Neural crest cell (in vitro differentiated cells): ENCODE measurements at places on chromosomes 2 and 18.
A peak's percentile ranks its signal among the peaks of the same experiment; 100 is the strongest.

- DNase-seq: no peak
Measured at GRCh38 chr18:48536516-48536915, 2.3 kb upstream of the CTIF start.

DNA sequence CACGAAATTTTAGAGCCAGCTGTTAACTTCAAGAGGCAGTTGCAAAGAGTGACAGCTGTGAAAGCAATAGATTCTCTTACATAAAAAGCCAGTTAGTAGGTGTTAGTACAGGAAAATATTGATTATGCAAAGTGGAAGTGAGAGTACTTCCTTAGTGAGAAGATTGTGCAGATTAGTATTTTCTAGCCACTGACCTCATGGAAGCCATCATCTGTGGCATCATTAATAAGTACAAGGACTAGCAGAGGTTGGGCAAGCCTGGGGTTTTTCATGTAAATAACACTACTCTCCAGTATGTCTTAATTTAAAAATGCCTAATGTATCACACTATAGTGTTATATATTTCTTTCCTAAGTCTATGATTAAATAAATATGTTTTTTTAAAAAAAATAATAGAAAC is 166.2 kb upstream of the DTNA start:
- no peak for DNase-seq

DNA sequence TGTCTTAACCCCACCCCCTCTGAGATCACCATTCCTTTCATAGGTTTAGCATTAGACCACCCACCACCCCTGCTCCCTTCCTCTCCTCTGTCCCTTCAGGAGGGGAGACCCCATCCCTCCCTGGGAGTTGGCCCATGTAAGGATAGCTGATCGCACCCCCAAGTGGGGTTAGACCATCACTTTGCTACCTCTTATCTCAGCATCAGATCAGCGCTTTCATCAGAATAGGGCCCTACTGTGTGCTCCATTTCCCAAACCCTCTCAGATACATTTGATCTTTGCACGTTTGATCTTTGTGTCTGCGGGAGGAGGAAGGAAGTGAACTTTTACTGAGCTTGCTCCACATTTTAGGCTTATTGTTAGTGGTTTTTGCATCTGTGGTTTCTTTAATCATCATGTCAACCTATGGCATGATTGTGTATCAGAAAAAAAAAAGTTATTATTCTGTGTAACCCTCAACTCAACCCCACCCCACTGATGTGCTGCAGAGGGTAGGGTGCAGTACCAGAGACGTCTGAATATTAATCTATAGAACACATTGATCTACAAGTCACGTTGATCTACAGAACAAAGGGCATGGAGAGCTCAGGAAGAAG is 81.2 kb downstream of the PDCL3 start:
- no peak for DNase-seq

GRCh38 chr2:46650556-46651001 is 171.2 kb downstream of the TMEM247 start:
- DNase-seq: peak; percentile 70

DNA sequence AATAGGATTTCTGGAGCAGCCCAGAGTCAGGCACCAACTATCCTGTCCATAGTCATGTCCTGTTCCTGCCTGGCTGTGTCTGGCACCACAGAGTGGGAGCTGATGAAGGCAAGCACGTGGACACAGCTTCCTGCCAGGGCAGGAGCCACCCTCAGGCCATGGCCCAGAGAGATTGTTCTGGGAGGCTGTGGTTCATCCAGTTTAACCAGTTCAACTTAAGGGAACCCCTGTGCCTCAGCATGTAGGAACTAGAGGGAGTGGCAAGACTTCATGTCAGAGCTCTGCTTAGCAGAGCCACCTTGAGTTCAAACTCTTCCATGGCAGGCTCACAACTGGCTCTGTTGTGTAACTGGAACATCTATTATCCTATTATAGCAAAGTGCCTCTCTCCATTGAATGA is 73.2 kb upstream of the NCKAP5 start:
- no peak for DNase-seq

GRCh38 chr18:8657873-8658470 is 47.4 kb upstream of the MTCL1 start:
- DNase-seq: no peak

DNA sequence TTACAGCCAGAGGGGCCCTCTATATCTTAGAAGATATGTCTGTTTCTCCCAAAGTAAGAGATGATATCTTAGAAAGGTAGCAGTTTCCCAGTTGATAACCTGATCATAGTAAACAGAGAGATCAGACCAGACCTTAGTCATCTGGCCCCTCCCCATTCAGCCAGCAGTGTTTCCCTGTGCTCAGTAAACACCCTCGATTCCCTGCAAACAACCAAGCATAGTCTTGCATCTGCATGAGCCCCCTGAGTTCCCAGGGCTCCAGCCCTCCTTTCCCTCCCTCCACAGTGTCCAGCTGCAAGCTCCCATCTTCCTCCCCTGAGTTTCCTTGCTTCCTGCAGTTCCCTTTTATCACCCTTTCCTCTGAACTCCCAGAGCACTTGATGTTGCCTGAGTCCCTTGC is 20.3 kb downstream of the NRP2 start:
- no peak for DNase-seq

- DNase-seq: no peak
Measured at GRCh38 chr2:100988630-100989417, 13.3 kb upstream of the RPL31 start.

- no peak for DNase-seq
Measured at GRCh38 chr2:120731175-120731574, 4.5 kb upstream of the GLI2 start.

GRCh38 chr2:221255862-221256261 is 316.2 kb downstream of the EPHA4 start:
- DNase-seq: peak; percentile 17

DNA sequence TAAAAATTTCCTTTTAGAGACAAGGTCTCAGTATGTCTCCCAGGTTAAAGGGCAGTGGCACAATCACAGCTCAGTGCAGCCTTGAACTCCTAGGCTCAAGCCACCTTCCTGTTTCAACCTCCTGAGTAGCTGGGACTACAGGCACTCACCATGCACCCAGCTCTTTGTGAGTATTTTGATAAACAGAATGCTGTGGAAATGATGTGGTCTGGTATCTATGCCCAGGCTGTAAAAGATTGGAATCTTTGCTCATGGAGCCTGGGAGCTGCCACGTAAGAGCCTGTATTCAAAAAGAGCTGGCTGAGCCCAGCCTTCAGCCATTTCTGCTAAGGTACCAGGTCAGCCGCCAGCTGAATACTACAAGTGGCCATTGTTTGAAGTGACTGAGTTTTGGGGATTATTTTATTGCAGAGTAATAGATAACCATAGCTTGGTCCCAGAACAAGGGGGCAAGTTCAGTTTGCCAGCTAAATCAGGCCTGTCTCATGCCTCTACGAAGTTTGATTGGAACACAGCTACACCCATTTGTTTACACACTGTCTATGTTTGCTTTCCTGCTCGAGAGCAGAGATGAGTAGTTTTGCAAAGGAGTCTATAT is 21.3 kb upstream of the ARL5A start:
- DNase-seq: no peak

DNA sequence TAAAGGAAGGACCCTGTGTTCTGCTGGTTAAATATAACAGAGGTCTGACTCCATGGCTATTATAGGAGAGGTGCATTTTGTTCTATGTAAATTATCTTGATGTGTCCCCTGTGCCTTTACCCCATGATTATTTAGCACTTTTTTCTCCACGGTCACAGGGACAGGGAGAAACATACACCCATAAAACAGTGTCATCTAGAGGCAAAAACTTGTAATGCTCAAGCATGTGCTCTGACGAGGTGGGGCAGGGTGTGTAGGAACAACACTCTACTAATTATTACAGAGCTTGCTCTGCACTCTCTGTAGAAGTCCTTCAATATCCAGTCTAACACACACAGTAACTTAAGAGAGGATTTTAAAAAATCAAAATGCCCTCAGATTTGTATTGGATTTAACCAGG is 187.9 kb downstream of the NEDD4L start:
- DNase-seq: no peak

GRCh38 chr2:52107124-52107523 is 1075.2 kb upstream of the NRXN1 start:
- DNase-seq: no peak

DNA sequence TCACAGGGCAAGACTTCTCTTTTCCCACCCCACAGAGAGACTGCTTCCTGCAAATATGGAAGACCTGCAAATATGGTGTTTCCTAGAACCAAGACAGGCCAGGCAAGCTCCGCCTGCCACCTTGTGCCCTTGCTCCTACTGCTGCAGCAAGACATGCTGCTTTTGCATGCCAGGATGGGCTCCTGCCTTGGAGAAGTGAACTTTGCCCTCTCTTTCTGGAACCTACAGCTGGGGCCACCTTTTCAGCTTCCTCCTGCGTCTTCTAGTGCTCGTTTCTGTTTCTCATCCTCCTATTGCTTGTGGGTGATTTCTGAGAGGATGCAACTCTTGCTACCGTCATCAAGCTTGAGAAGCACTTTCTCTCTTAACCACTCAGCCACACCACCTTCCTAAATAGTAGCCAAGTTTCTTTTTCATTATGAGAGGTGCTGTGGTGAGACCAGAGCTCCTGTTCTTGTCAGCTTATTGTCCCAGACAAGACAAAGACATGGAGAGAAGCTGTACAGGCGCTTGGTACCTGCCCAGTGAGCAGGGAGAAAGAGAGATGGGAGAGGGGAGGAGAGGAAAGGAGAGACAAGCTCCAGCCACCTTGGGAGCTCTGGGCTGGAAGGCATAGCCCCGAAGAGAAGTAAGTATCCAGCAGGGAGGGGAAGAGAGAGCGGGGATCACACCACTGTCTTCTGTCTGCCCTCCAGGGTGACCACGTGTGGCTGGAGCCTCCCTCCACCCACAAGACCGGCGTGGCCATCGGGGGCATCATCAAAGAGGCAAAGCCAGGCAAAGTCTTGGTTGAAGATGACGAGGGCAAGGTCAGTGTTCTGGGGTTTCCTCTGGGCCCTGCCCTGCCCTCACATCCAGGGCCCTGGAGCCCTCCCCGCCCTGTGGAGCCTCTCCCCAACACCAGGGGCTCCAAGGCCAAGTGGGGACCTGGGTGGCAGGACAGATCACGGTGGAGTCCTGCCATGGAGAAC is 28.3 kb downstream of the MYO7B start:
- DNase-seq: no peak

GRCh38 chr2:207224791-207225482 is 59.2 kb upstream of the KLF7 start:
- DNase-seq: no peak

DNA sequence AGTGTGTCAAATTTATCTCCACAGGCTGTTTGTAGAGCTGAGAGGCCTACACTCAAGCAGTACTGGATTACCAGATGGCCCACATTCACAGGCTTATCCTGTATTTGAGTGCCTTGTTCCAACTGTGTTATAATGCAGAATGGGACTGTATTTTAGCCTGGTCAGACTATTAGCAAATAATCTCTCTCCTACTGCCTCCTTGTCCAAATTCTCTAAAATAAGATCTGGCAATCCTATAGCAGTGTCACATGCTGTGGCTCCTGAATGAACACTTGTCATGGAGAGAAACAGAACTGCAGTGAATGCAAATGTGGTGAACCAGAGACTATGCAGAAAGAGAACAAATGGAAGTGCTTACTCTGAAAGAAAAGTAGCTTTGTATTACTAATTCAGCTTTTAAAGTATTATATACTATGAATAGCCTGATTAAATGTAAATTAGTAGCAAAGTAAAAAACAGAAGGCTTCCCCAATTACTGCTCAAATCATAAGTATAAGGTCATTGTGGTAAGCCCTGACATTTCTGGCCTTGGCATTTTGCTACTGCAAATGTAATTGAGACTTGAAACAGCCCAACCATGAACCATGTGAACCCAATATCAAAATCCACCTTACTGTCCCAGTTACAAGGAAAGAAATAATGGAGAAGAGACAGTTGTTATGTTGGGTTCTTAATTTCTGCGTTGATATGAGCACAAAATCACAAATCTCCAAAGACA is 80.0 kb downstream of the MAP4K3 start:
- DNase-seq: no peak

DNA sequence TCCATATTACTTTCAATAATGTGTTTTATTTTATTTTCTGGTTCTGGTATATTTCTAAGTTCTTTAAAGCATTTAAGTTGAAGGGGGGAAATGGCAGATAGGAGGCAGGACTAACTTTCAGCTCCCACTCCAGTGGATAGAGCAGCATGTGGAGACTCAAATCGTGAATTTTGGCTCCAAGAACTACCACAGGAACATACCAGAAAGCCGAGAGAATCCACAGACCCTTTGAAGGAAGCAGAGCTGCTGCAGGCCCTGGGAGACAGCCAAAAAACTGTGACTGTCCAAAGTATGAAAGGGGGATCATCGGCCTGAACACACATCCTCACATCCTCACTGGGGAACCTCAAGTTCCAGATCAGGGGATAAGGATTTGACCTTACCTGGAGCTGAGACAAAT is 207.6 kb upstream of the VWC2L start:
- DNase-seq: no peak

- no peak for DNase-seq
Measured at GRCh38 chr18:74400813-74401212, 56.3 kb downstream of the DIPK1C start.

DNA sequence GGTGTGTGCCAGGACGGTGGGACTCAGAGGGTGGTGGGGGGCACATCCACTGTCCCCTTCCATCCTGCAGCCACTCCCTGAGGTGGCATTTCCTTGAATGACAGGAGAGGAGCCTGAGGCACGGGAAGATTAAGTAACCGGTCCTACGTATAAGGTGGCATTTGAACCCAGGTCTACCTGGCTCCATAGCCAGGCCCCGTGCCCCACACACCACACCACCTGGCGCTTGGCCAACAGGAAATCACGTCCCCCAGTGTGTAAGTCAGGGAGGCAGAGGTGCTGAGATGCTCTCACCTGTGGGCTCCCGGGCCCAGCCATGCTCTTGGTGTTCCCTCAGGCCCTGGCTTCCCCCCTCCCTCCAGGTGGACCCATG is 53.7 kb downstream of the HPCAL1 start:
- no peak for DNase-seq

- no peak for DNase-seq
Measured at GRCh38 chr2:19195661-19196060, 162.8 kb downstream of the OSR1 start.

- DNase-seq: no peak
Measured at GRCh38 chr2:236939271-236939670, 146.4 kb upstream of the COPS8 start.

DNA sequence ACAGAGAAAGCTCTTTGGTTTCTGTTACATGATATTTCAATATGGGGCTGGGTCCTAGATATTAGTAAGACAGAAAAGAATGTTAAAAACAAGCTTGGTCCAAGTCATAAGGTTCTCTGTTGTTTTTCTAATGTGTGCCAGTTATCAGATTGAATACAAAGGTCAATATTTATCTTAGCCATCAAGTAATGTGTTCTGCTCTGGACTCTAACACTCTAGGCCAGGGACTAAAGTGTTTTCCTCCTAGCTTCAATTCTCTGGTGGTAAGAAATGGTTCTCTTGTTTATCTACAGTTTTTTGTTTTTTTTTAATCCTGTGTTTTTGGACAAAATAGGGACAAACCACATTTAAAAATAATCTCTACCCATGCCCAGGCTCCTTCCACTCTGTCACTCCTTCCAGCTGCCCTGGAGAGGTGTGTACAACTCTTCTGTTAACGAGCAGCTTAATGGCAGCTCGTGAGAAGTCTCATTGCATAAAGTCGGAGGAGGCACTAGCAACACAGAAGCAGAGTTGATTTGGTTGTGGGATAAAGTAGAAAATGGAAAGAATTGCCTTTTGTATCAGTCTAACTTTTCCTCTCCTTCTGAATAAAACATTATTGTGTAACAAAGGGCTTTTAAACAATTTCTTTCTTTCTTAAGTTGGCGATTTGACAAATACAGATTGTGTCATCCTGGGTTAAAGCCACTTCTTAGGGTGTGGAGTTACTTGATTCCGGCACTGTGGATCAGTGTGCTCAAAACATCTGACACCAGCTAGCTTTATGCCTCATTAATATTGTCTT is 8.0 kb upstream of the SESTD1 start:
- no peak for DNase-seq
